AML-193 (cell line): ENCODE measurements at places on chromosomes 7 and 10.

GRCh38 chr7:128304212-128304611, 39.5 kb downstream of the RBM28 start:
- no peak for DNase-seq

DNA sequence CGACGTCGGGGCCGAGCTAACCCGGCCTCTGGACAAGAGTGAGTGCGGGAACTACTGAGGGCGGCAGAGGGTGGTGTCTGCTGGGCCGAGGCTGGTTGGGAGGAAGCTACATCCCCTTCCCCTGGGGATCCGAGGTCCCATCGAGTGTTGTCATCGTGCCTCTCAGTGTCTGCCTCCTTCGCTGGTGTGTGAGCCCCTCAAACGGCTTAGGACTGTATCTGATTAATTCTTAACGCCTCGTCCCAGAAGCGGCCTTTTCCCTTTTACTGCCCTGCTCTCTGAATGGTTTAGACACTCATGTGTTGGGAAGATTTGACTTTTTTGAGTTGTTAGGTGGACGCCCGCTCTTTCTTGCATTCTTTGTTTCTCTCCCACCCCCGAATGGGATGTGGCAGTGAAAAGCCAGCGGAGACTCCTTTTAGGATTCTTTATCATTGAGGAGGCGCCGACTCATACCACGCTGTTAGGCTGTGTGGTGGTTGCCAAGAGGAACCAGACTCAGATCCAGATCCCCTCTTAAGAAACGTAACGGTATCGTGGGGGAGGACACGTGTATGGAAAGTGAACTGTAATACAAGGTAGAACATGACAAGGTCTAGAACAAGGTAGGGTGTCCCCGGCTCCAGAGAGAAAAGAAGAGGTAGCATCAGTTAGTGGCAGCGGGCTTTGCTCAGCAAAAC, 631 bp downstream of the SUPV3L1 start:
- no peak for DNase-seq

- no peak for DNase-seq
Observed at GRCh38 chr10:71213761-71214440, 1.5 kb downstream of the UNC5B start.

- DNase-seq: no peak
Observed at GRCh38 chr7:55052741-55053427, 34.1 kb downstream of the EGFR start.

GRCh38 chr10:130576427-130576826, 440.2 kb downstream of the GLRX3 start:
- DNase-seq: no peak

- no peak for DNase-seq
Observed at GRCh38 chr10:101001659-101002035, 2.0 kb downstream of the LZTS2 start.

- peak; percentile 45 for DNase-seq
Observed at GRCh38 chr10:12243864-12244620, 48.1 kb downstream of the CDC123 start.

- DNase-seq: no peak
Observed at GRCh38 chr7:157622000-157622399, 285.2 kb downstream of the DNAJB6 start.

DNA sequence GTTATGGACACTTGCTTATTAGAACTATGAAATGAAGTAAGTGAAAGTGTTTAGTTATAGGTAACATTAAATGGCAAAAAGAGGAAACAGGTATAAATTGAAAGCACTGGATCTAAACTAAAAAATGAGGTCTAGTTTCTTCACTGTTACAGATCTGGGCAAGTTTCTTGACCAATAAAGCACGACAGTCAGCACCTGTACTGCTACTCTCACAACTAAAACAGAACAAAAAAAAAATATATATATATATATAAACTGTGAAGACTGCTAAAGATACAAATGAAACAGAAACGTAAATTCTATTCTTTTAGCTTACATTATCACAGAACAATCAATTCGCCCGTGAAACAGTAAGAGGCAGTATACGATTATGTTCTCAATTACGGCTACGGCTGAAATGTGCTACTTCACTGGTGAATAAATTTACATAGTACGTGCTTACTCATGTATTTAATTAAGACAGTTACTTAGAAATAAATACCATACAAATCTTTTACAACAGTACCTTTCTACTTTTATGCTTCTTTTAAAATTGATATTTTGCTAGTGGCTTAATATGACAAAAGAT, 4.2 kb downstream of the AHR start:
- DNase-seq: peak; percentile 51
